ENCODE measurements at places on chromosomes 16 and 17. TPM values are rescaled to one million over a fixed set of nuclear protein-coding genes. Genes with fewer than 3 reads are reported as not detected.

Gene AANAT
- total RNA-seq: 0.55 TPM

Gene KRTAP9-2
- not detected for total RNA-seq

Gene POLG2
- total RNA-seq: 35.5 TPM

Gene CNTNAP4
- not detected for total RNA-seq

Gene PGAP3
- 29.0 TPM for total RNA-seq

Gene CTF1
- 0.72 TPM for total RNA-seq

Gene ABI3
- total RNA-seq: 2.4 TPM

Gene NPIPA8
- total RNA-seq: 0.48 TPM

Gene CSF3
- total RNA-seq: not detected

Gene PRR35
- 0.33 TPM for total RNA-seq

Gene PIRT
- not detected for total RNA-seq

Gene WNT9B
- total RNA-seq: 0.77 TPM

Gene ALOX12
- 1.9 TPM for total RNA-seq

Gene KREMEN2
- total RNA-seq: 14.6 TPM

Gene C16orf87
- total RNA-seq: 18.2 TPM

Gene NACA2
- not detected for total RNA-seq

Gene UTS2R
- 0.94 TPM for total RNA-seq

Gene CASKIN2
- total RNA-seq: 35.2 TPM

Gene USP22
- 351 TPM for total RNA-seq

Gene DBNDD1
- total RNA-seq: 86.8 TPM

Gene HNF1B
- not detected for total RNA-seq

Gene GALR2
- total RNA-seq: 0.81 TPM

Gene SPNS3
- not detected for total RNA-seq

Measured in H9 (cell line).